ENCODE measurements at places on chromosomes 16 and 17.
A peak's percentile ranks its signal among the peaks of the same experiment; 100 is the strongest.

- DNase-seq: no peak
Observed at GRCh38 chr17:78637643-78638420, 60.6 kb upstream of the DNAH17 start.

GRCh38 chr17:35082073-35082657 lies 18.7 kb upstream of the RFFL start:
- DNase-seq: no peak

DNA sequence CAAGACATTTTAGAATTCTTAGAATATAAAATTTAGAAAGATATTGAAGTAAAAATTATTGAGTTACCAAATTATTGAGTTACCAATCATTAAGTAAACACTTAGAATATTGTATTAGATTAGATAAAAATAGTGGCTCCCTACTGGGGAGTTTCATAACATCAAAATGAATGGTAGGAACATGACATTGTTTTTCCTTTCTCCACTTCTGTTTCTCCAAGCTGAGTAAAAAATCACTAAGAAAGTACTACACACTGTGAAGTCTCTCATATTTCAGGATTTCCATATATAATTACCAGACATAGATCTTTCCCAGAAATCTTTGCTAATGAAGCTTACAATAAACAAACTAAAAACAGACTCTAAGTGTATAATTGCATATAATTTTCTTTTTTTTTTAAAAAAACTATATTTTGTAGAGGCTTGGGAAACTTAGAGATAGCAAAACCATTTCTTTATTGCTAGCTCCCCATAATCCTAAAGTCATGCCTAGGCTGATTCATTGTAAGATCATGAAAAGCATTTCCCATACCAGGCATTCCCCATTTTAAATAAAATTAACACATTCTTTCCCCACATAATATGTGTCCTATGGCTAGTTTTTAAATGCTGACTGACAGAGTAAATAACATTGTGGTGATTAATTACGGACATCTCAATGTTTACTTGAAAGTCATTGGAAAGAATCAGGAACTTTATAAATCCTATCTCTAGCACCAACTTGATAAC lies 1408.7 kb upstream of the GOT2 start:
- DNase-seq: no peak

DNA sequence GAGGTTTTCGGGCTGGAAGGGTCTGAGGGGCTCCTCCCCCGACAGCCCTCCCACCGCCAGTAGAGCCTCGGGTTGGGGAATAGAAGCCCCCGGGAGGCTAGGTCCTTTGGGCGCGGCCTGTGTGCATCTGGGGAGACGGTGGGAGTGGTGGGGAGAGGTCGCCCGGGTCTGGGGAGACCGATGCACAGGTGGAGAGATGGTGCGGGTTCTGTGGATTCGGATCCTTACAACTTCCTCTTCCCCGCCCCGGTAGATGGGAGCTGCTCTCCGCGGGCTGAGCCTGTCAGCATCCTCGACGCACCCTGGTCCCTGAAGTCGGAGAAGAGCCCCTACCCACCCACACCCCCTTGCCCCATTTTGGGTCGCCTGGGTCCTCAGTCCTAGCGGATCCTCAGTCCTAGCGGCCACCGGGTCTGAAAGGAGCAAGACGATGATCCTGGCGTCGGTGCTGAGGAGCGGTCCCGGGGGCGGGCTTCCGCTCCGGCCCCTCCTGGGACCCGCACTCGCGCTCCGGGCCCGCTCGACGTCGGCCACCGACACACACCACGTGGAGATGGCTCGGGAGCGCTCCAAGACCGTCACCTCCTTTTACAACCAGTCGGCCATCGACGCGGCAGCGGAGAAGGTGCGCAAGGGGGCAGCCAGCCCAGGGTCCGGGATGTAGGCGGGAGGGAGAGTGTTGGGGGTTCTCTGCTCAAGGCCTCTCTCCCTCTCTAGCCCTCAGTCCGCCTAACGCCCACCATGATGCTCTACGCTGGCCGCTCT lies 790 bp downstream of the BCKDK start:
- DNase-seq: no peak

- DNase-seq: no peak
Observed at GRCh38 chr17:81440051-81440471, 44.8 kb downstream of the BAHCC1 start.

DNA sequence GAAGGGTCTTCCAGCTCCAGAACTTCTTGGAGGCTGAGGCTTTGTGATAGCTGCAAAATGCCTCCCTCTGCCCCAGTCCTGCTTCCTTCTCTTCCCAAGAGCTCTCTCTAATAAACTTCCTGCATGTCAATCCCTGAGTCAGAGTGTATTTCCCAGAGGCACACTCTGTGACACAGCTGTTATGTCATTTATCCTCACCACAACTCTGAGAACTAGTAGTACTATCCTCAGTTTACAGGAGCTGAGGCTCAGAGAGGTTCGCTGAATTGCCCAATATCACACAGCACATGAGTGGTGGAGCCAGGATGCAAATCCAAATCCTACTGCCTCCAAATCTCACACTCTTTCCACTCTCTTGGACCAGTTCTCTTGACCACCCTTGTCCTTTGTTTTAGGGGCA lies 20.0 kb downstream of the UNC45B start:
- no peak for DNase-seq

DNA sequence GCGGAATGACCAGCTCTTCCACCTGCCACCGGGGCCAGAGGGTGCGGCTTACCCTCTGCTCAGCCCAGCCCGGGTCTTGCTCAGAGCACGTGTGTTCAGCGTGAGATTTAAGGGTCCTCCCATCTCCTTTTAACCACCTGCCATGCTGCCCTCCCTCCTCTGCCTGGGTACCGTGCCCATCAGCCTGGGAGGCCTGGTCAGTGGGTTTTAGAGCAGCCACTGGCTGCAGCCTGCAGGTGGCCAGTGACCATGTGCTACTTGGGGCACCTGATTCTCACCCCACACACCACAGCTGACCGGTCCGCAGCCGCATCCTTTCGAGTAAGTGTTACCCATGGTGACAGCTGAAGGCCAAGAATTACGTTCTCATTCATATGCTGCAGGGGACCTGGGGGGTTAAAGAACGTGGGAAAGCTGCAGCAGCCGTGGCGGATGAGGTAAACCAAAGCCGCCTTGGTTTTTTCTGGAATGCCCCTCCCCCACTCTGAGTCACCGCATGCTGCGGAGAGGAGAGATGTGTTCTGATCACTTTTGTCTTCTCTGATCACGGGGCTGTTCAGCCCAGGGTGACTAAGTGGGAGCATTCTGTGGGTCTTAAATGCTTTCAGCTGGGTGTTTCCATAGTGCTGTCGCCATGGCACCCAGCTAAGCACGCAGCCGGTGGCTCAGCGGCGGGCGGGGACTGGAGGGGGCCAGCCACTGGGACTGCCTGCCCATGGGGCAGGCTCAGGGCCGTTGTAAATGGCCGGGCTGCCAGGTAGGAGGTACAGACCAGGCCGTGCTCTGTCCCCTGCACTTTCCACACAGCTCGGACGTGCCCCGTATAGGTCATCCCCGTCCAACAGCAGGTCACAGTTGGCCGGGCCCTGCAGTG lies 59.8 kb downstream of the BAIAP2 start:
- DNase-seq: peak; percentile 76

- DNase-seq: no peak
Observed at GRCh38 chr16:89363621-89364393, 126.6 kb downstream of the ANKRD11 start.

- no peak for DNase-seq
Observed at GRCh38 chr16:80009971-80010659, 409.6 kb upstream of the MAF start.

GRCh38 chr17:49224198-49224996 lies 6.2 kb downstream of the PHOSPHO1 start:
- DNase-seq: no peak

DNA sequence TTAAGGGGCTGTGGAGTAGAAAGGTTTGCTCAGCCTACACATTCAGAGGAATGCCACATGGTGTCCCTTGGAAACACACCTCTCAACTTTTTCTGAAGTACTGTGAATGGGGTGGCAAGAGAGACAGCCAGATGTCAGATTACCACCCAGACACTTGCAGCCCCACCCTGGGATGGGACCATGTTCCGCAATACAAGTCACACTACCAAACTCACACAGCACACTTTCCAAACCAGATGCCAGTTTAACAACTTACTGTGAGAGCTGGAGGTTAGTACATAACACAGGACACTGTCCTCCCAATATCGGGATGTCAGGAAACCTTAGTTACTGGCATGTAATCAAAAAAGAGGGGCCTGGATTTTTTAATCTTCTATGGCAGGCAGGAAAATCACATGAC lies 7.9 kb downstream of the USP7 start:
- DNase-seq: no peak

GRCh38 chr17:81923302-81924260 lies 4.0 kb downstream of the MAFG start:
- peak; percentile 82 for DNase-seq

- DNase-seq: no peak
Observed at GRCh38 chr17:63652106-63652505, 29.9 kb downstream of the MAP3K3 start.

DNA sequence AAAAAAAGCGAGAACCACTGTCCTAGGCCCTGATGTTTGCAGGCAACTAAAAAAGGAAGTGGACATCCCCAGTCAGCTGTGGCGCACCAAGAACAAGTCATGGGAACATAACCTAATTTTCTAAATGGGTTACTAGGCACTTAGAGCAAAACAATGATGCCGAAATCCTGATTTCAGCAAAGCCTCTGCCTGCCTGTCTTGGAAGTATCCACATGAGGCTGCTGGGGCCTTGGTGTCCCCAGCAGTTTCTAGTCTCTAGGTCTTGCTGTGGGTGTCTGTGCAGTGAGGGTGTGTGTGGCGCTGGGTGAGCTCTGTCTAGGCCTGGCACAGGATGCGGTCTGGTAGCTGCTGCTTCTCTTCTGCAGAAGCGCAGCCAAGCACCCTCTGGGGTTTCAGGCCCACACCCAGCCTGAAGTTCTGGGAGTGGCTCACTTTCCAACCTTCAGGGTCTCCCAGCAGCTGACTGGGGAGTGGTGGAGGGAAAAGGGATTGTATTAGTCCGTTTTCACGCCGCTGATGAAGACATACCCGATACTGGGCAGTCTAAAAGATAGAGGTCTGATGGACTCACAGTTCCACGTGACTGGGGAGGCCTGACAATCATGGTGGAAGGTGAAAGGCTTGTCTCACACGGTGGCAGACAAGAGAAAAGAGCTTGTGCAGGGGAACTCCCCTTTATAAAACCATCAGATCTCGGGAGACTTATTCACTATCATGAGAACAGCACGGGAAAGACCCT lies 21.1 kb downstream of the STH start:
- DNase-seq: no peak
